NB4 (cell line): ENCODE measurements at places on chromosomes 16 and 17.
A peak's percentile ranks its signal among the peaks of the same experiment; 100 is the strongest.

- peak; percentile 7 for DNase-seq
Observed at GRCh38 chr16:65384441-65384840, 262.6 kb upstream of the CDH11 start.

- no peak for DNase-seq
Observed at GRCh38 chr17:16222406-16222805, 5.4 kb downstream of the PIGL start.

GRCh38 chr16:55329791-55330428 lies 5.9 kb downstream of the IRX6 start:
- DNase-seq: no peak

GRCh38 chr16:15639061-15639568 lies 3.8 kb downstream of the MARF1 start:
- DNase-seq: no peak

- no peak for DNase-seq
Observed at GRCh38 chr16:628321-629061, 2.3 kb upstream of the WFIKKN1 start.

- DNase-seq: no peak
Observed at GRCh38 chr16:82767808-82768207, 141.0 kb downstream of the CDH13 start.

DNA sequence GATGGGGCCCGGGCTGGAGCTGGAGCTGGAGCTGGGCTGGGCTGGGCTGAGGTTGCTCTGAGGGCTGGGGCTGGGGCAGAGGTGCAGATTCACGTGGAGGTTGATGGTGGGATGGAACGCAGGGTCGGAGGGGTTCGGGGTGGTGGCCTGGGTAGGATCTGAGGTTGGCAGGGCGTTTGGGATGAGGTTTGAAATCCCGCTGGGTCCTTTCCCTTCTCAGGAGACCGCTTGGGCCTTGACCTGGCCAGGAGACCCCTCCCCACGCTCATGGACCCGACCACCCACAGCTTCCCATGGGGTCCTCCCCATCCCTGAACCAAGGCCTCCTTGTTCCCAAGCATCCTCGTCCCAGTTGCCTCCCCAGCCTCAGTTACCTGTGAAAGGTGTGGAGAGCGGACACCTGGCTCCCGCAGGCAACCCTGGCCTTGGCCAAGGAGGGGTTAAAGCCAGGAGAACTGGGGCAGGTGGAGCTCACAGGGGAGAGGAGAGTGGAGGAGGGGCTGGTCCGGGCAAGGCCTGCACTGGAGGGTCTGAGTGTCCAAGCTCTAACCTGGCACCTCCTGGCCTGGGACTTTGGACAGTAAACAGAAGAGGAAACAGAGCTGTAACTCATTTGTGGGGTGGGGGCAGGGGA lies at the start of gene ASGR2:
Gene ASGR2 (minus strand): TSS at position 582 of the 634 bp plus-strand sequence. CDS start 582 bp downstream, outside the sequence.
- DNase-seq: no peak

GRCh38 chr16:85437166-85438052 lies 175.7 kb upstream of the GSE1 start:
- DNase-seq: peak; percentile 63

GRCh38 chr17:34619687-34620217 lies 40.4 kb downstream of the TMEM132E start:
- DNase-seq: no peak

DNA sequence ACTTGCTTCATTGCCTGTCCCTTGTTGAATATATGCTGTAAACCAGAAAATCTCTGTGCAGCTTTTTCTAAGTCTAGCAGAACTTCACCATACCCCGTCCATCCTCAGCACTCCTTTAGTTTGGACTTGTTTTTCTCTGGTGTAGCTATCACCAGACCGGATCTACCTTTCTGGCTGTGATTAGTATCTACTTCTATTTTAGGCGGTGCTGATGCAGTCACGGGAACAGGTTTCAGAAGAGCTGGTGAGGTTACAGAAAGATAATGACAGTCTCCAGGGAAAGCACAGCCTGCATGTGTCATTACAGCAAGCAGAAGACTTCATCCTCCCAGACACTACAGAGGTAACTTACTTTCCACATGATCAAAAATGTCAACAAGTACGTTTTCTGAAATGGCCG lies 46.4 kb downstream of the NUP88 start:
- DNase-seq: no peak

DNA sequence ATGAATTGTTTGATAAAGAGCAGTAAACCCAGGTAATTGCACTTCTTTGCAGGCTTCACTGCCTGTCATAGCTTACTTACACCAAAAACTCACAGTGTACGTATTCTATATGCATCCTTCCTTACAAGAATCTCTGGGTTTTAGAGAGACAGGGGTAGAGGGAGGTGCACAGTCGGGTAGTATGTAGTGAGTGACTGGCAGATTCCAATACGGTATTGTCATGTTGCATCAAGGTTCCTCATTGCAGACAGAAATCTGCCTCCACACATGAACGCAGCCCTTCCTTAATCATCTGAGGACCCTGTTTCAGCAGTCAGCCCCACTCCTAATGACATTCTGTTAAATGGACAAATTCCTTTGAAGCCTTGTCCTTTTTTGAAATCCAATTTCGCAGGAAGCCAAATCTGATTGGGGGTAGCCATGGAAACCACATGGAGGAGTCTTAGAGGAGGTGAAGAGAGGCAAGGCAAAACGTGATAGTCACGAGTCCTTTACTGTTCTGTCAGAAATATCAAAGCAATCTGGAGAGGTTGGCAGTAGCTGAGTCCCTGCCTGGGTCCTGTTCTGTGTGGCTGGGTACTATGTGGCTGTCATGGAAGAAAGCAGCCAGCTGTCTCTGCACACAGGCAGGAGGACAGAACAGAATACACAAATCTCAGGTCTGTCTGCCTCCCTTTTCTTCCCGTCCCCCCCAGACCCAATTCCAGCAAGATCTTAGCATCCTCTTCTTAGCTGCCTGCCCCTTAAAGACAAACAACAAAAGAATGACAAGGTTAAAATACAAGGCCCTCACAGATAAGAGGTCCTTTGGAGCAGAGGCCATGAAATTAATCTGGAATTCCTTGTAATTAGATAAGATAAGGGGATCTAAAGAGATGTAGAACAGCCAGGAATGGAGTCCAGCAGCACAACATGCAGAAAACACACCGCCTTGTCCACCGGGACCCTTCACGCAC lies 3.1 kb upstream of the SKAP1 start:
- no peak for DNase-seq

DNA sequence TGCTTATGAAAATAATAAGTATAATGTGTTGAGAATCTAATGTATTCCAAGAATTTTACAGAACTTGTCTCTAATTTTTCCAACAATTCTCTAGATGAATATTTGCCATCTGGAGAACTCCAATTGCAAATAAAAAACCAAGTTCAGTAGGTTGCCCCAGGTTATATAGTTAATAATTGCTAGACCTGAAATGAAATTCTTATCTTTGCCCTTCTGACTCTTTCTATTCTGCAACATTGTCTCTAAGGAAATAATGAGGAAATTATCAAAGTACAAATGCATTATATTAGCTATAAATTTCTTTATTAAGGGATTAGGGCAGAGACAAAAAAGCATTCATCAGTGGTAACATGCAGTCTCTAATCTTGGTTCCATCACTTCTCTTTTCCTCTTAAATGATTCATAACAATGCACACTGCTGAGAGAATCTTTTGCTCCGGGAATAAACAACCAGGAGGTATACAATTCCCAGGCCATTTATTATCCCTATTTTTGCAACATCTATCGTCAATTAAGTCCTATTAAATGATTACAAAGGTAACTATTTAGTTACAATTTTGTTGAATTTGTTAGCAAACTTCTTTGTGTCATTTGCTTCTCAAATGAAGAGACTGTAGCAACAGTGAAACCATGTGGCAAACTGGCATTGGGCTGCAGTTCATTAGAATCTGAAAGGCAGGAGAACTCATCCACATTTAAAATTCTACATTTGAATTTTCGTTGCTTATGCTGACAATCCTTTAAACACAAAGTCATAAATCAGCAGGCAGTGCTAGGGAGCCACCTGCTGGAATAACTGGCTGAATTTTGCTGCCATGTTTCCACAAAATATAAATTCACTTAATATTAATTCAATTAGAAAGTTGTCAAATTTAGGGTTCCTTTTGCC lies 349.6 kb downstream of the KIF2B start:
- DNase-seq: peak; percentile 37

- no peak for DNase-seq
Observed at GRCh38 chr16:74837056-74837455, 62.4 kb upstream of the FA2H start.

DNA sequence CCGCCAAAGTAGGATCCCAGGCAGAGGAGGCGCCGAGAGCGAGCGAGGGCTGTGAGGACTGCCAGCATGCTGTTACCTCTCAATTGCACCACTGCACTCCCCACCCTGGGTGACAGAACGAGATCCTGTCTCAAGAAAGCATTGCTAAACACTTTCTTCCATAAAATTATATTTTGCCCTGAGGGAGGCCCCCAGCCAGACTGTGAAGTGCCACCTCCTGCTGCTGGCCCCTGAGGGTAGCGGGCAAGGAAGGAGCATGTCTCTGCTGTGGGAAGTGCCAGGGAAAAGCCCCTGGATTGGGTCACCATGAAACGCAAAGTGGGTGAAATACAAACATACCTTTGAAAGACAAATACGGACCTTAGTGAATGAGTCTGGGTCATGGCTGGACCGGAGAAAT lies 78.0 kb upstream of the AMZ2 start:
- no peak for DNase-seq

DNA sequence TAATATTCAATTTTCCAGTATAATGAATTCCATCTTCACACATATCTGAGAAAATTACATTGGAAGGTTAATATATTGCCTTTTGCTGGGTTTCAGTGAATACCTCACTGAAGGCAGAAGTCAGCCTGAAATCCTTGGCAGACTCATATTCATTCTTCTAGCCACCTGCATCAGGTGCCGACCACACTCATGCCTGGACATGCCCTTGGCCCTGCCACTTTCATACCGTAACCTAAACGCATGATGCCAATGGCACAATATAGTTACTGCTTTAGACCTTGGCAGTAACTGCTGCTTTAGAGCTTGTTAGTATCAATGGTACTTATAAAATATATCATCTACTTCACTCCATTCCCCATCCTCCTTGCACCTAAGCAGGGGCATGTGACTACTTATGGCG lies 817.6 kb upstream of the CDH8 start:
- no peak for DNase-seq

- DNase-seq: no peak
Observed at GRCh38 chr16:21646721-21647561, 5.5 kb downstream of the IGSF6 start.
